Stimulated activated CD4-positive, alpha-beta T cell treated with anti-CD3 and anti-CD28 coated beads, Interleukin-12 subunit alpha, Interleukin-12 subunit beta, amount 100 ng/mL, for 24 hours (primary cell): ENCODE measurements at places on chromosomes 11 and 22.
A peak's percentile ranks its signal among the peaks of the same experiment; 100 is the strongest.

- peak; percentile 82 for DNase-seq
Observed at GRCh38 chr22:42519525-42520401, at the start of gene RRP7A. Gene RRP7A, minus strand, starts transcription at chr22:42519796. Its CDS starts 10 bp downstream, at chr22:42519786.

- no peak for DNase-seq
Observed at GRCh38 chr11:75497788-75498409, 27.8 kb downstream of the GDPD5 start.

- no peak for DNase-seq
Observed at GRCh38 chr11:72431846-72432245, 2.5 kb downstream of the CLPB start.

GRCh38 chr11:129951201-129951865 lies 51.3 kb downstream of the PRDM10 start:
- DNase-seq = no peak

DNA sequence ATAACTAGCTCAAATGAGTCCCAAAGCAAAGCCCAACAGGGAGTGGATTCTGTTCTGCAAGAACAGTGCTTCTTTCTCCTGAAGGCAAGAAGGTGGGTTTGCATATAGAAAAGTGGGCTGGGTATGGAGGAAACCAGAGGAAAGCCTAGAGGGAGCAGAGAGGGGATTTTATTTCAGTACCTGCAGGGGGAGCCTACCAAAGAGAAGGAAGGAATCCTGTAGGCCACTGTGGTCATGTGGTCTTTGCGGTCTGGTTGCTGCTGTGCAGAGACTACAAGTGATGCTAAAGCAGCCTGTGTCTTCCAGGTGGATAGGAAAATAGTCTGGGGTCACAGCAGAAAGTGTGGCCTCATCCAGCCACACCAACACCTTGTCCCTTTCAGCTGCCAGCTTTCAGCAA lies 33.2 kb upstream of the ZBTB16 start:
- no peak for DNase-seq

DNA sequence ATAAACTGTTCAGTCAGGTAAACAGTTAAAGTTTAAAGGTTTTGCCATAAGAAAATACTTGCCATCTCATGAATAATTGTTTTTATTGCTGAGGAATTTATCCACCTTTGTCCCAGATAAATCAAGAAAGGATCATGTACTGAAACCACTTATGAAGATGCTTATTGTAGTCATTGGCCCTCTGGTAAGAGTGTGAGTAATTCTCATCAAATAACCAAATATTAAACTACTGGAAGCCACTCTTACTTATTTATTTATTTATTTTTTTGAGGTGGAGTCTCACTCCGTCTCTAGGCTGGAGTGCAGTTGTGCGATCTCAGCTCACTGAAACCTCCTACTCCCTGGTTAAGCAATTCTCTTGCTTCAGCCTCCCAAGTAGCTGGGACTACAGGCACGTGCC lies 35.1 kb downstream of the TMEM135 start:
- DNase-seq = no peak

DNA sequence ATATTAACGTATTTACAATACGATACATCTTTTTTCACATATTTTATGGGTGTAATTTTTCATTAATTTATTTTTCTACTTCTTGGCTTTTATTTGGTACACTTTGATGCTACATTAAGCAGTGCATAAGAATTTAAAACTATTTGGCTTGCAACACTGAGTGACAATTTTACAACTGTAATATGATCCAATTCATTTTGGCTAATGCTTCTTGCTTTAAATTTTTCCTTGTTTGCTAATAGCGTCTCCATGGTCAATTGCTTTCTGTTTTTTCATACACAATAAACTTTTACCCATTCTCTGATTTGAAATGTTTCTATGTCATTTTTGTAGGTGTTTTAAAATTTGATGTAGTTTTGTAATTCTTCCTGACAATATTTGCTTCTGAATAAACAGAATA lies 773.2 kb downstream of the FAM181B start:
- no peak for DNase-seq

DNA sequence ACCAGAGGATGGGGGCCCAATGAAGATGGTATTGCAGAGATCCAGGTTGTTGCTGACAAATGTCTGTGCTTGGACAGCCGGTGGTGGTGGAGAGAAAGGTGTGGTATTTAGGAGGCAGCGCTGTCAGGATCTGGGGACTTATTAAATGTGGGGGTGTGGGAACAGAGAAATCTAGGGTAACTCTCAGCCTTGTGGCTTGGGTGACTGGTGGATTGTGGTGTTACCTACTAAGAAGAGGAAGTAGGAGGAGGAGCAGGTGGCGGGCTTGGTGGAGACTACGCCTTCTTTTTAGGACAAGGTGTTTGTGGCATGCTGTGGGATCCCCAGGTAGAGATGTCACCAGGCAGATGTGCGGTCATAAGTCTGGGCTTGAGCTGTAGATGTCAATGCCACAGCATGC lies 144.0 kb downstream of the GRIK4 start:
- no peak for DNase-seq

- DNase-seq = no peak
Observed at GRCh38 chr22:49229483-49230193, 598.0 kb downstream of the BRD1 start.

DNA sequence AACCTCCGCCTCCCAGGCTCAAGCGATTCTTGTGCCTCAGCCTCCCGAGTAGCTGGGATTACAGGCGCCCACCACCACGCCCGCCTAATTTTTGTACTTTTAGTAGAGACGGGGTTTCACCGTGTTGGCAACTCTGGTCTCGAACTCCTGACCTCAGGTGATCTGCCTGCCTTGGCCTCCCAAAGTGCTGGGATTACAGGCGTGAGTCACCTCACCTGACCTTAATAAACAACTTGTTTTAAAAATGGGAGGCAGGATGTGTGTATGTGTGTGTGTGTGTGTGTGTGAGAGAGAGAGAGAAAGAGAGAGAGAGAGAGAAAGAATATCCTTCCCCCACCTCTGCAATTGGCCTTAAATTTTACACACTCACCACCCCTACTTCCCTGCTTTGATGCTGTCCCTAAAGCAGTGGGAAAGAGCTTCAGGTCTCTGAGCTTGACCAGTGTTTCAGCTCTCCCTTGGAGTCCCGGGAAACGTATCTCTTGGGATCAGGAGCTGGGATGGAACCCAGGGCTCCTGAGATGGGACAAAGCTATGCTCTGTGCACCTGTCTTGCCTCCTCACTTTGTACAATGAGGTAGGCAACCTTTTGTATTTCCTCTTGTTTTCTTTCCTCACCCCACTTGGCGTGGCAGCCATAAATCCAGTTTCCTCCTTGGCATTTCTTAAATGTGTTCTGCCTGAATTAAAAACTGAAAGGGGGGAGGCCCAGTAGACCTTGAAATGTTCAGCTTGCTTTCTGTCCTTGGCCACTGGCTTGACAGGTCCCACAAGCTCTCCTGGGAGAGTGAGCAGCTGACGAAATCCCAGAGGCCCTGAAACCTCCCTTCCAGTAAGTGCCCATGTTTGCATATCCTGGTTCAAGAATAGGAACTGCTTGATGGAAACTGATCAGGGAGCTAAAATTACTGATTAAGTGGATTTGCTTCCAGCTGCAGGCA lies 17.8 kb upstream of the XBP1 start:
- no peak for DNase-seq

DNA sequence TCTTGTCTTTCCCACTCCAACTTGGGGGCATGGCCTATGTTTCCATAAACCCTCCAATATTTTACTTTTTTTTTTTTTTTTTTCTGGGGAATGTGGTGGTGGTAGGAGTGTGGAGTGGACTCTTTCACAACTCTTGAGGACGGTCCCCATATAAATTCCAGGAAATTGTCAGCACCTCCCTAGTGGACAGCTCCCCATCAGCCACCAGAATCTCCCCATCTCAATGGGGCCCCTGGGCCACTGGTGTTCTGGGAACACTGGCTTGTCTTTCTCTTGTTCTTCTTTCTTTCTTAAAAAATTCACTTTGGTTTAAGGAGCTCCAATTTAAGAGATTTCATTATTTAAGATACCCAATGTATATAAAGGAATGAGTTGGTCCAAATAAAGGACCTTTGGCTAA lies 74.1 kb downstream of the ADM start:
- no peak for DNase-seq

DNA sequence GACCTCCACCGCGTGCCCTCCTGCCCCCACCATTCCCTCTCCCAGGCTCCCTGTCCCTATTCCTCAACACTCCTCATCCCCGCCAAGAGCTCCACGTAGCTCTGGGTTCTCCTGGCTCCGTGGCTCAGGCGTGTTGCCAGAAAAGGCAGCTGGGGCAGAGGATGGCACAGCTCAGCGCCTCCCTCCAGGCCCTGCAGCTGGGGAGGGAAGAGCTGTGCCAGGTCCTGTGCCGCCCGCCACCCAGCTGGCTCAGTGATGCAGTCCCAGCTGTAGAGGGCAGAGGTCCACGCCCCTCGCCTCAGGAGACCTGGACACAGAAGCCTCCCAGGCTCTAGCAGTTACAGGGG lies 4.2 kb downstream of the ARHGAP1 start:
- DNase-seq = no peak

GRCh38 chr11:34525888-34526657 lies 12.5 kb upstream of the ELF5 start:
- DNase-seq = no peak

GRCh38 chr11:130099356-130099755 lies 29.7 kb downstream of the APLP2 start:
- no peak for DNase-seq

GRCh38 chr11:45155058-45155551 lies 8.7 kb downstream of the PRDM11 start:
- DNase-seq = no peak

GRCh38 chr11:44576656-44577055 lies 11.2 kb downstream of the CD82 start:
- DNase-seq = no peak

DNA sequence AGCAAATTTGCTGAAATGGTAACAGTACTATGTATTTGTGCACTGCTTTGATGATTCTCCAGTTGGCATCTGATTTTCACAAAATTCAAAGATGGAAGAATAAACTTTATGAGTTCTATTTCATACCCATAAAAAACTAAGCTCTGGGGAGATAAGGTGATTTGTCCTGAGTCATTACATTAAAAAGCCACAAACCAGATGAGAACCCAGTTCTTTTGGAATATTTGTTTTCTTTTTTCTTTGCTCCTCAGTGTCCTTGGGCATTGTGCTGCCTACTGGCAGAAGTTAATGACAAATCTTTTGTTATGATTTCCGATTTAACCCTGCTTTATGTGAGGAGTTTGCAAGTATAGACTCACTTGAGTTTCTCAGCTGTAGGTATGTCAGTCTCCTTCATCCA lies 45.4 kb upstream of the AMOTL1 start:
- no peak for DNase-seq

DNA sequence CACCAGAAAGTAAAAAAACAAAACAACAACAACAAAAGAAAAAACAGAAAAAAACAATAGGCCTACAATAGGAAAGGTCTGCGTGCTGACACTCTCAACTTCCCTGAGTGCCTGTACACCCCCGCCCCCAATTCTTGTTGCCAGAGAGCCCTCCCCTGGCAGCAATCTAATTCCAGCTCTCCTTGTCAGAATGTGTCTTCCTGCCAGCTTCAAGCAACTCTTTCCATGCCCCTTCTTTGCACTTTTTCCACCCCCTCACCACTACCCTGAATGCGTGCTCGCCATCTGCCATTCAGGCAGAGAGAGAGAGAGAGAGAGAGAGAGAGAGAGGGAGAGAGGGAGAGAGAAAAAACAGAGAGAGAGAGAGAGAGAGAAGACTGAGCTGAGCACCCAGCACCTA lies 245.0 kb downstream of the KIRREL3 start:
- no peak for DNase-seq

DNA sequence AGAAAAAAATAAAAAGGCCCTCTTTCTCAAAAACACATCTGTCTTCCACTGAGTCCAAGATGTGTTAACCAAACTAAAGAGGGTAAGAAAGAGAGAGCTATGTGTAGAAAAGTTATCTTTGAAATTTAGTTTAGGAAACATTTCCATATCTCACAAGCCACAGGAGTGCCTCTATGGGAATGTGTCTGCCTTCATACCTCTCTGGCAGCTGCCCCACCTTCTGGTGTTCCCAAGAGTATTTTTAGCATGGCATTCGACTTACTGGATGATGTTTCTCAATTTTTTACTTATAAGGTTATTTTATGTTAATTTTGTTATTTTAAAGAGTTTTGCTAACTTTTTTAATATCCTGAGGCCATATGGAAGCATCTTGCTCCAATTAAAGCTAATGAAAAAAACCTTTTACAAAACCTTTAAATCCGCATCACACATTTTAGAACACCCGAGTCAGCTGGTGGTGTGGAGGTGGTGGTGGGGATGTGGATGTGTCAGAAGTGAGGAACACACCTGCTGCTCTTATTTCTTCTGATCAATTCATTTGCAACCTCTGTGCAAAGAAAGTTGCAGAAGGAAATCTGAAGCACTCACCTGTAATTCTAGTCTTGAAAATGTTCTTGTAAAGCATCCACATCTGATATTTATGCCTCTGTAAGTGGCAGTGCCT lies 112.2 kb downstream of the NCAM1 start:
- no peak for DNase-seq

DNA sequence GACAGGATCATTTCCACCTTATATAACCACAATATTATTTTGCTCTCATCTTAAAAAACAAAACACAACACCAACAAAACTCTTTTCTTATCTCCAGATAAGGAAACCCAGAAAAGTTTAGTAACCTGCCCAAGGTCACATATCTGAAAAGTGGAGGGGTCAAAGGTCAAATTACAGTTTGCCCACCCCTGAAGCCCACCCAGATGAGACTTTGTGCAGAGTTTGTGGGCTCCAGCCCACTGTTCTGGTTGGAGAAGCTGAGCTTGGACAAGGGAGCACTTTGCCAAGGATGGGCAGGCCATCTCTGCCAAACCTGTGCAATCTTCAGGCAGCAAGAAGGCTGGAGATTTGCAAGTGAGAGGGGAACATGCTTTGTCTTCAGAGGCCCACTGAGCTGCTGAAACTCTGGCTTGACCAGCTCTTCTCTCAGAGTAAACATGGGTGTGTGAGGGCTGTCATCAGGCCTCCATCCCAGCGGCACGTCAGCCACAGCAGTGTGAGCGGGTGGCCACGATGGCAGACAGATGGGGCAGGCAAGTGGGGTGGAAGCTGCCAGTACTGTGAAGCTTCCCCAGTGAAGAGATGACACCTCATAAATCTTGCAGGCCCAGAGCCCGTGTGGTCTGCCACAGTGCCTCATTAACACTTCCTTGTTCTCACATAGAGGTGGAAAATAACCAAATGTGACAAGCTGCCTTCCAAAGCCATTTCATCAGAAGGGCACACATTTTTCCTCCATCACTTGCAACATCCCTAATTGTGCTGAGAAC lies 111.8 kb downstream of the CCDC81 start:
- no peak for DNase-seq

DNA sequence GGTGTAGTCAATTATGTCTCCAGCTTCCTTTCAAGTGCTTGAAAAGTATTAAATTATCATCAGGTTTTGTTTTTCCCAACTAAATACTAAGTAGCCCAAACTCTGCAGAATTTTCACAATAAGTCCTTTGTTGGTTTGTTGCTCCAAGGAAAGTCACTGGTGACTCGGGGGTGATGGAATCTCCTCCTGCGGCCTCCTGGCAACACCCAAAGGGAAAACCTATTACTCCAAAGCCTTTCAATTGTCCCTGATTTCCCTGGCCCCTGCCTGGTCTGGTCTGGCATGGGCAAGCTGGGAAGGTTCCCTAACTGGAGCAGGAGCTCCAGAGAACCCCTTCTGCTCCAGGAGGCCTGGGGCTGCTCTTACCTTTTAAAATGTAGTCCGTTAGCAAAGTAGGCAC lies 47.9 kb downstream of the FEZ1 start:
- no peak for DNase-seq

GRCh38 chr11:126112547-126112946 lies 49.9 kb upstream of the CDON start:
- no peak for DNase-seq

- no peak for DNase-seq
Observed at GRCh38 chr22:39264349-39265038, 19.7 kb upstream of the PDGFB start.
